ENCODE measurements at places on chromosomes 16 and 17. TPM values are rescaled to one million over a fixed set of nuclear protein-coding genes. Genes with fewer than 3 reads are reported as not detected.

DNA sequence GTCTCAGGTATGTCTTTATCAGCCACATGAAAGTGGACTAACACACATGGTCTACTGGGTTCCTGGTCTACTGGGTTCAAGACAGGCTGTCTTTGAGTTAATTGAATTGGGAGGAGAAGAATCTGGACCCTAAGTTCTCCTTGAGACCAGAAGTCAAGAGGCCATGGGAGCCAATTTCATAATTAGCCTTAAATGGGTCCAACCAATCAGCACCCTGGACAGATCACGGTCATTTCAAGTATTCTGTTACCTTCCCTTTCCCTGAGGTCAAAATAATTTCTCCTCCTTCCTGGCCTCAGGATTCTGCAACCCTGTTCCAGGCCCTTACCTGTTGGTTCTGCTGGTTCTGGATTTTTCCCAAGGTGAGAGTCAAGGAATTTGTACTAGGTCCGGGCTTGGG lies 23.8 kb downstream of the OSBPL7 start:
- no peak overlapping the region for H3K4me3 ChIP-seq
- peaks cover 6% of the 10 kb centered on the region for H3K27me3 ChIP-seq
- no peak overlapping the region for H3K27ac ChIP-seq
- H3K4me1 ChIP-seq = no peaks in the 10 kb centered on the region

DNA sequence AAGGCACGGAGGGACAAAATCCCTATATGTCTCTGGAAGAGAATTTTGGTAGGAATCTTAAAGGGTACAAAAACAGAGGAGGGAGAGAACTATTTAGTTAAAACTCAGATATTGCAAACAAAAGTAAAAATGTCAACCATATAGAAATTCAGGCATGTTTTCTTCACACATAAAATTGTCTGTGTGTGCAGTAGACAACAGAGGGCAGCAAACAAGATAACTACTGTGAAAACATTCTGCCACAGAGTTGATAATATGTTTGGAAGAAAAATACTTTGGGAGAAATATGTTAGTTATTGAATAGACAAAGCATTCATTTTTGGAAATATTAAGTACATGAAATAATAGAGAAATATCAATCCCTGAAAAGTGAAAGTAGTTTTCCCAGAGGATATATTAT lies 56.2 kb downstream of the SNX11 start:
- H3K4me3 ChIP-seq = no peak overlapping the region
- DNase-seq = no peak
- no peaks in the 10 kb centered on the region for H3K36me3 ChIP-seq
- peaks cover 20% of the 10 kb centered on the region for H3K4me1 ChIP-seq
- H3K27ac ChIP-seq = no peak overlapping the region

DNA sequence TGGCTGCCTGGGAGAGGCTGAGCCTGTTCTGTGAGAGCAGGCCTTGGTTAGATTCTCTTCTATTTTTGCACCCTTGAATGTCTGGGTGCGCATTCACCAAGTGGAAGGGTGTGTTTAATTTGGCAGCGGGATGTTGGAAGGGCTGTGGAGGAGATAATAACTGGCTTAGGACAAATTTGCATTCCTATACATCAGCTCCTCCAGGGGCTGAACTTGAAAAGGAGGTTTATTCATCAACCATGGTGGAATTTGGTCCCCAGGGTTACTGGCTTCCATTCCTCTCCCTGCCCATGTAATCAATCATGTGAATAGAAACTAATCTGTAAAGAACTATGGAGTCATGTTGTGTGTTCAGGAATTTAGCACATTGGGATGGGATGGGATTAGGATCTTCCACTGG lies 100.2 kb upstream of the FOXF1 start:
- H3K36me3 ChIP-seq = no peaks in the 10 kb centered on the region
- no peak overlapping the region for H3K4me3 ChIP-seq
- peaks cover 46% of the 10 kb centered on the region for H3K27me3 ChIP-seq
- DNase-seq = no peak
- H3K27ac ChIP-seq = no peak overlapping the region

- no peaks in the 10 kb centered on the region for H3K4me1 ChIP-seq
- no peak for DNase-seq
- no peaks in the 10 kb centered on the region for H3K36me3 ChIP-seq
- no peaks in the 10 kb centered on the region for H3K27me3 ChIP-seq
Measured at GRCh38 chr16:50300942-50301625, 34.7 kb downstream of the ADCY7 start.

- H3K27me3 ChIP-seq = no peaks in the 10 kb centered on the region
- H3K4me1 ChIP-seq = no peaks in the 10 kb centered on the region
- no peak overlapping the region for H3K4me3 ChIP-seq
- DNase-seq = no peak
- no peaks in the 10 kb centered on the region for H3K36me3 ChIP-seq
Measured at GRCh38 chr17:74403512-74404137, 28.3 kb upstream of the GPRC5C start.

DNA sequence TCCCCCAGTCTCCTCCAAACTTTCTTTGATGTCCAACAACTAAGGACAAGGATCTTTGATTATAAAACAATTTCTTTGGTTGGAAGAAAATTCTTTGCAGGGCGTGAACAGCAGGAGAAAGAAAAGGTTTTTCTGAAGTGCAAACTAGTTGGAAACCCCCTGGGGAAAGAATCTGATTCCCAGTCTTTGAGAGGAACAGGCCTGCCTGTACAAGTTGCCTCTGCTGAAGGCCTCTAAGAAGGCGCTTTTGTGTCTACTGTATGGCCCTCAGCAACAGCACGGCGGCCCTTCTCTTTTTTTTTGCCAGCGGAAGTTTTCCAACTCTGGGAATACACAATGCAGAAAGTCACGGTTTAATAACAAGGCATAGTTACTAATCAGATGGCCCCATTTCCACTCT lies 14.0 kb downstream of the RNF43 start:
- no peaks in the 10 kb centered on the region for H3K4me1 ChIP-seq
- no peaks in the 10 kb centered on the region for H3K36me3 ChIP-seq
- H3K27me3 ChIP-seq = peaks cover 42% of the 10 kb centered on the region
- no peak overlapping the region for H3K4me3 ChIP-seq
- DNase-seq = no peak

DNA sequence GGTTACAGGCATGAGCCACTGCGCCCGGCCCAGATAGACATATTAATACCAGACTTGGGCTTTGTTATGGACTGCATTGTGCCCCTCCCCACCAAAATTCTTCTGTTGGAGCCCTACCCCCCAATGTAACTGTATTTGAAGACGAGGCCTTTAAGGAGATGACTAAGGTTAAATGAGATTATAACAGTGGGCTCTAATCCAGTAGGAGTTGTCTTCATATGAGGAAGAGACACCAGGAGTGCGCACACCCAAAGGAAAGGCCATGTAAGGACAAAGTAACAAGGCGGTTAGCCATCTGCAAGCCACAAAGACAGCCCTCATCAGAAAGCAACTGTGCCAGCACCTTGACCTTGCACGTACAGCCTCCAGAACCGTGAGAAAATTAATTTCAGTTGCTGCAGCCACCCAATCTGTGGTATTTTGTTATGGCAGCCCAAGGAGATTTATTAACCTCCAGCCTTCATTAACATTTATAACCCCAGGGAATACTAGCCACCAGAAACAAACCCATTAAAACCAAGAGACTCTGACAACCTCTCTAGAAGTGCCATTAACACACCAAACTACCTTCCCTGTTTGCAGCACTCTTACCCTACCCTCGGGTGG lies 107.6 kb downstream of the TTC19 start:
- no peaks in the 10 kb centered on the region for H3K27me3 ChIP-seq
- peaks cover 21% of the 10 kb centered on the region for H3K36me3 ChIP-seq
- no peaks in the 10 kb centered on the region for H3K4me1 ChIP-seq
- no peak overlapping the region for H3K4me3 ChIP-seq
- DNase-seq = no peak
- H3K27ac ChIP-seq = no peak overlapping the region

DNA sequence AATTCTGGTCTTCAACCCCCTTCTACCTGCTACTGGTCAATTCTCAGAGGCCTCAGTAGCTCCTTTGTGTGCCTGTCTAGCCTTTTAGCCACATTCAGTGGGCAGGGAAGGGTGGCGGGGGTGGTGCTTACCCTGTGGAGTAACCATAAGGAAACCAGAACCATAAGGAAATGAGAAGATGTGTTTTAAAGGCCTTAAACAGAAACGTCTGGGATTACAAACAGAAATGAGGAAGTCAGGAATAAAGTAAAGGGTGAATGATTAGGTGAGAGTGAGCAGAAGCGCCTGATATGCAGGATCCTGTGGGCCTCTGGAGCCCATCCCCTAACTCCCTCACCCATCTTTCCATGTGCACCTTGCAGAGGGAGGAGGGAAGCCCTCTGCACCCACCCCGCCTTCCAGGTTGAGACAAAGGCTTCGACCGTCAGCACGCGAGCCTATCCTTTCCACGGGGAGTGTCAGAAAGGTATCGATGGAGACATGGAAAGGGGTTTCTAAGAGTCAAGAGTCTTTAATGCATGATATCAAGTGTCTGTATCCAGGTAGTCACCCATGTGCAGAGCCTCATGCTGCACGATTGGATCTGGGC lies 20.4 kb downstream of the KIAA0513 start:
- no peak for DNase-seq
- peaks cover 6% of the 10 kb centered on the region for H3K4me1 ChIP-seq
- no peaks in the 10 kb centered on the region for H3K27me3 ChIP-seq
- H3K27ac ChIP-seq = no peak overlapping the region

DNA sequence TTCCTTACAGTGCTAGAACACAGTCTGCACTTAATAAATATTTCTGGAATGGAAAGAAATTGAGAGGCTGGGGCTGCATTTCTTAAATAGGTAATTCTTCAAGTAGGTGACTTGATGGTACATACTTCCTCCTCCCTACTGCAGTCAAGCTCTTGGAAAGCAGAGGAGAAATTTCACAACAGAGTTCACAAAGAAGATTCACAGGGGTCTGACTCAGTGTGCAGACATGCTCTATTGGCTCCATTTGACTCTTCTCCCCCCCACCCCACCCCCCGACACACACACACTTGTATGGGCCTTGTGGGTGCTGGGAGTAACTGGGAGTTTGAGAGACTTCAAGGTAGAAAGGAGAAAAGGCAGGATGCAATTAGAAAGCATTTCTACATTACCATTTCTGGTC lies 6.2 kb upstream of the MYOCD start:
- peaks cover 26% of the 10 kb centered on the region for H3K27me3 ChIP-seq
- no peak overlapping the region for H3K4me3 ChIP-seq
- H3K27ac ChIP-seq = no peak overlapping the region
- H3K4me1 ChIP-seq = no peaks in the 10 kb centered on the region
- H3K36me3 ChIP-seq = no peaks in the 10 kb centered on the region

DNA sequence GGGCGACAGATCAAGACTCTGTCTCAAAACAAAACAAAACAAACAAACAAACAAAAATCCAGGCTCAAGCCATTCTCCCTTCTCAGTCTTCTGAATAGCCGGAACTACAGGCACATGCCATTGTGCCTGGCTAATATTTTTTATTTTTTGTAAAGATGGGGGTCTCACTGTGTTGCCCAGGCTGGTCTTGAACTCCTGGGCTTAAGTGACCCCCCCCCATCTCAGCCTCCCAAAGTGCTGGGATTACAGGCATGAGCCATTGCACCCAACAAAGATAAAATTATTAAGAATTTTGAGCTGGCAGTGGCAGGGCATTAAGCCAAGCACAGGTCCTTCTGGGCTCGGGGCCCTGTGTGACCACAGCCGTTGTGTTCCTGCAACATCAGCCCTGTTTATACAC lies 69.9 kb upstream of the CBX4 start:
- no peaks in the 10 kb centered on the region for H3K27me3 ChIP-seq
- no peak overlapping the region for H3K4me3 ChIP-seq
- peaks cover 12% of the 10 kb centered on the region for H3K4me1 ChIP-seq

DNA sequence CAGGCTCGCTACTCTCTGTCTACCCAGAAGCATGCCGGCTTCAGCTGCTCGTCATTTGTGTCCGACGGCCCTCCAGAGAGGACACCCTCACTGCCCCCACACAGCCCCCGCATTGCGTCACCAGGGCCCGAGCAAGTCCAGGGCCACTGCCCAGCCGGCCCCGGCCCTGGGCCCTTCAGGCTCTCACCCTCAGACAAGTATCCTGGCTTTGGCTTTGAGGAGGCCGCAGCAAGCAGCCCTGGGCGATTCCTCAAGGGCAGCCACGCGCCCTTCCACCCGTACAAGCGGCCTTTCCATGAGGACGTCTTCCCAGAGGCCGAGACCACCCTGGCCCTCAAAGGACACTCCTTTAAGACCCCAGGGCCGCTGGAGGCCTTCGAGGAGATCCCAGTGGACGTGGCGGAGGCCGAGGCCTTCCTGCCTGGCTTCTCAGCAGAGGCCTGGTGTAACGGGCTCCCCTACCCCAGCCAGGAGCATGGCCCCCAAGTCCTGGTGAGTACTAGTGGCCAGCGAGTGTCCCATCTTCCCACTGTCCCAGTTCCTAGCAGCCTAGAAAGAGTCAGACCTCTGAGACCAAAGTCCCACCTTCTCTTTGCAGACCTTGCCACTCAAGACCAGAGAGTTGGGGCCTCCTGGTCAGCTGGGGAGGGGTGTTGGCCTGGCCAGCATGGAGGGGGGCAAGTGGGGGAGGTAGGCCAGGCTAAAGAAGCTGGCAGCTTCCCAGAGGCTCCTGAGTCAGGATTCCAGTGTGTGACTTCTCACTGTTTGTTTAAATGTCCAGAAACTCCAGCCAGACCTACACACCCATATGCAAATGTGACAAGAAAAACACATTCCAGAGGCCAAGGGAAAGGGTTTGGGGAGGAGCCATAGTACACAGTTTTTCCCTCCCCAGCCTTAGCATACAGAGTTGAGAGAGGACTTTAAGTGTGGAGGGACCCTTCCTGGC lies 18.6 kb downstream of the FOXN1 start:
- H3K27me3 ChIP-seq = no peaks in the 10 kb centered on the region
- no peak overlapping the region for H3K27ac ChIP-seq
- no peak for DNase-seq
- no peaks in the 10 kb centered on the region for H3K4me1 ChIP-seq

- no peaks in the 10 kb centered on the region for H3K4me1 ChIP-seq
- H3K4me3 ChIP-seq = no peak overlapping the region
- peak; percentile 28 for DNase-seq
- peaks cover 48% of the 10 kb centered on the region for H3K27me3 ChIP-seq
Measured at GRCh38 chr17:79420318-79421243, 190.3 kb downstream of the RBFOX3 start.

Gene CACNG4
- 9.7 TPM for total RNA-seq

Gene CEMP1
- not detected for total RNA-seq

Gene CCL7
- not detected for total RNA-seq

Gene CSH1
- not detected for total RNA-seq

Gene TNK1
- total RNA-seq = 0.90 TPM

Gene DDX52
- total RNA-seq = 27.7 TPM

Gene KRT39
- total RNA-seq = not detected

Measured in A673 (cell line).